ENCODE measurements at places on chromosomes 16 and 17.

DNA sequence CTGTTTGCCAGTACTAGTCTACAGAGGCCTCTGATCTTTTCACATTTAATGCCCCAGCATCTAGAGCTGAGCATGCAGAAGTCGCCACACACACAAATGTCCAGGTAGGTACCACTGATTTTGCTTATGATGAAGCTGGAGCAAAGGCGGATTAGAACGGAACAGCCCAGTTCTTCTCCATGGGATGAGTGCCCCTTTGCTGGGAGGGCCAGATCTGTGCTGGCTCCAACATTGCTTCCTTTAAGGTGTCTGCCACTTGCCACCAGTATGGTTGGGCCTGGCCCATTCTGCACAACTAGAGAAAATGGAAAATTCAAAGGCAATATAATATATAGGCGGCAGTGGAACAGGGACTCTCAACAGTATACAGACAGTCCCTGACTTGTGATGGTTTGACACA is 2.2 kb upstream of the MNT start:
- DNase-seq = no peak

- DNase-seq = peak; percentile 80
Observed at GRCh38 chr16:81366316-81366932, 51.7 kb downstream of the GAN start.

- DNase-seq = no peak
Observed at GRCh38 chr17:73189417-73190099, 3.3 kb upstream of the COG1 start.

- no peak for DNase-seq
Observed at GRCh38 chr17:76927982-76928381, 59.8 kb downstream of the MGAT5B start.

DNA sequence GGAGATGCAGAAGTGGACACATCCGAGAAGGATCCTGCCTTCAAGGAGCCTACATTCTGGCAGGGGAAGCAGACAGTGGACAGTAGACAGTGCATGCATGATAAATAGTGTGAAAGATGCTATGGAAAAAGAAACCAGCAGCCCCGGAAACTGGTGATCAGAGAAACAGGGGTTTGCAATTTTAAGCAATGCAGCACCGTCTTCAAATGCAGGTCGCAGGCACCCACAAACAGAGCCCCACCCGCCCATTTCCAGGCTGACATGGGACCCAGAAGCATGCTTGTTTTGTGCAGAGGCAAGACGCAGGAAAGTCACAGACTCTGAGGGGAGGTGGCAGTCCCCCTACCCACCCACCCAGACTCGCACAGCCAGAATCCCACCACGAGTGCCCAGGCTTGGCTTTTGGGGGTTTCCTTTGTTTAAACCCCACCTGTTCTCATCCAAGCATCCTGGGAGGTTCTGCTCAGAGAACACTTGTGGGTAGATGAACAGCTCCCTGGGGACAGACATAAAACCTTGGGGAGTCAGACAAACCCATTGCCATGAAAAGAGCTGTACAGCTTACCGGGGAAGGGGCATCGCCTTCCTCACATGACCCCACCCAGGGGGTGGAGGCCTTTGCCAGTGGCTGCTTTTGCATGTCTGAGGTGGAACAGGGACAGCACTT is 114.3 kb downstream of the MGAT5B start:
- DNase-seq = no peak

- no peak for DNase-seq
Observed at GRCh38 chr16:9797306-9797705, 384.9 kb downstream of the GRIN2A start.

DNA sequence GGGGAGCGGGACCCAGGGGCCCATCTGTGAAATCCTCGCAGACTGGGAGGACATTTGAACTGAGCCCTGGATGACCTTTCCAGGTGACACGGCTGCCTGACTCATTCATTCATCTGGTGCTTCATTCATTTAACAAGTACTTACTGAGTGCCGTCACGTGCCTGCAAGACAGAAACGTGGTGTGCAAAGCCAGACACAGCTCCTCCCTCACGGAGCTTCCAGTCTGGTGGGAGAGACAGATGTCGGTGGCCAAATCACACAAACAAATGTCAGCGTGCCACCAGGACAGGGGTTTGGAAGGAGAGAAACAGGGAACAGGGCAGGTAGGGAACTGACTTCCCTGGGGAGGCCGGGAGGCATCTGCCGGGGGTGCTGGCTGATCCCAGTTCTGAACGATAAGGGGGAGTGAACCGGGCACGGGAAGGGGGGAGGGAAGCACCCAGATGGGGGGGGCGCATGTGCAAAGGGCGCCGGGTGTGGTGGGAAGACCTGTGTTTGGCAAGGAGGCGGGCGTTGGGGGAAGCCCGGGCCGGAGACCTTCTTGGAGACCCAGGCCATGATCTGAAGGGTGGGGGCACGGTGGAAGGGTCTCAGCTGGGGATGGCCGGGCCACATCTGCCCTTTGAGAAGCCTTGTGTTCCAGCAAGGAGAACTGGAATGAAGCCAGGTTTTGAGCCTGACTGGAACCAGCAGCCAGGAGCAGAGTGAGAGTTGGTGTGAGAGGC is 93.6 kb upstream of the CIBAR2 start:
- peak; percentile 77 for DNase-seq

DNA sequence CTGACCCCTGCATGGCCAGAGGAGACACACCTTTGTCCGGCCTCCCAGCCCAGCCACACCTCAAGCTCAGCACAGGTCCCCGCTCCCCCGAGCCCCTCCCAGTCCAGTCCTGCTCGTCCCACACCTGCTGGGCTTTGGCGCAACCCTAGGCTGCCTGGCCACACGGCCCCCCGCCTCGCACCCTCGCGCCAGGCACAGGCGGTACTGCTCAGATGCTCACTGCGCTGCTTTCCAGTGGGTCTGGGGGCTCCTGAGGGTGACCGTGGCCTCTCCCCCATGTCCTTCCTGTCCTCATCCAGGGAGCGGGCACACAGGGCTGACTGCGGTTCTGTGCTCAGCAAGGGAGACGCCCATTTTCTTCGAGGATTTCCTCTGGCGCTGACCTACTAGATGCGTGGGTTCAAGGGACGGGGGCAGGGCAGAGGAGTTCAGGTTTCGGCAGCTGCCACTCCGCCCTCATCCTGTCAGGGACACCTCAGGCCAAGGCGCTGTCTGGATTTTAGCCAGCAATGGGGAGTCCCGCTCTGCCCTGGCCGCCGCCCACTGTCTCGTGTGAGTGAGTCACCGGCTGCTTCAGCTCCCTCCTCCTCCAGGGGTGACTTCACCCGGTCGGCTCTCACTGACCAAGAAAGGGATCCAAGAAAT is 118.0 kb upstream of the ZNF469 start:
- peak; percentile 75 for DNase-seq

GRCh38 chr17:16486373-16487250 is 5.4 kb downstream of the LRRC75A start:
- DNase-seq = peak; percentile 64

- peak; percentile 76 for DNase-seq
Observed at GRCh38 chr17:29617125-29617480, 5.6 kb downstream of the CORO6 start.

DNA sequence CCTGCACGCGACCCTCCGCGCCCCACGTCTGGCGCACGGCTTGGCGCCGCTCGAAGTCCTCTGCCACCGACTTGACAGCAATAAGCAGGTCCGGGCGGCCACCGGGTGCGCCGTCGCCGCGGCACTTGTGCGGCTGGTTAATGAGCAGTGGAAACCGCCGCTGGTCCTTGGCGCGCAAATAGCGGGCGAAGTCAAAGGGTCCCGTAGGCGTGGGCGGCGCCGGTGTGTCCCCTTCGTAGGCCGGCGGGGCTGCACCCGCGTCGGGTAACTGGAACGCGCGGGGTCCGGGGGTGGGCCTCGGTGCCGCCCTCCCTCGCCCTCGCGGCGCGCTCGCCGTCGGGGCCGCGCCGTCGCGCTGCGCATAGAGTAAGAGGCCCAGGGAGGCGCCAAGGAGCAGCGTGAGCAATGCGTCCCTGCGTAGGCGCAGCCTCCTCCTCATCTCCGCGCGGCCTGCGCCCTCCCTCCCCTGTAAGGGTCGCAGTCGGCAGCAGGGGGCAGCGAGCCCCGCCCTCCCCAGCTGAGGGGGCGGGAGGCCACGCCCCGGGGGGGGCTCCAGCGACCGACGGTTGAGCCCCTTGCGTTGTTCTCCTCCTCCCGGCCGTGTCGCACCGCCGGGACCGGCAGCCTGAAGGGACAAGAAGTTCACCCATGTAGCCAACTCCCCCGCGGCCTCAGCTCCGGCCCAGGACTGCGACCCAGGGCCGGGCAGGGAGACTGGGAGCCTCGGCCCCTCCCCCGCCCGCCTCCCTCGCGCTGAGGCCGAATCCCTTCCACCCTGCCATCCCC is 558 bp downstream of the B3GNT9 start:
- DNase-seq = peak; percentile 94

- DNase-seq = no peak
Observed at GRCh38 chr17:11618861-11619566, 20.7 kb downstream of the DNAH9 start.

DNA sequence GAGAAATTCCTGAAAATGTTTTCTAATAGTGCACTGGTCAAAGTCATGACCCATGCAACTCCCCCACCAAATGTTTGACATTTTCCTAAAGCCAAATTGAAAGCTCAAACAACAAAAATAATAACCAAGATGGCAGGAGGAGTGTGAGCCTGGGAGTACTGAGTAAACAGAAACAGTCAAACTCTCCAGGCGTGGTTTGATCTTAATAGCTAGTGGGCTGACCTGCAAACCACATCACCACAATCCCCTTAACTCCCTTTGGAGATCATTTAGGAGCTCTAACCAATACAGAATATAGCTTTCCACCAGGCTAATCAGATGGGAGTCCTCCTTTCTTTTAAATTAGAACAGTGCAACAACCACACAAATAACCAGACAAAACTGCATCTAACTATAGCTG is 19.2 kb upstream of the MEIOC start:
- no peak for DNase-seq

- no peak for DNase-seq
Observed at GRCh38 chr16:21116148-21116693, 34.4 kb downstream of the DNAH3 start.

DNA sequence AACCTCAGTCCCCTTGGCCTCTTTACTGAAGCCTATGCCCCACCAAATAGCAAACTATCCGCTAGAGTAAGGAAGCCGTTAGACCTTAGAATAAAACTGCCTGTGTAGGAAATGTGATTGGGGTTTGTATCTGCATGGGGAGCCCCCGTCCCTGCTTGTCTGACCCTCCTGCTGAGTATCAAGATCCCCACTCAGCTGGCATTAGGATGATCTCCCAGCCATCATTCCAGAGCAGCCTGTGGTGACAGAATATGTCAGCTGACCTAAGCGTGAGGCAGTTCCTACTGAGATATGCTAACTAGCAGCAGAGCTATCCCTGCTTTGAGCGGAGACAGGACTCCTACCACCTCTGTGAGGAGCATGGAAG is 645 bp upstream of the GFOD2 start:
- DNase-seq = peak; percentile 54

- DNase-seq = no peak
Observed at GRCh38 chr17:81210868-81211267, 11.9 kb downstream of the CEP131 start.

DNA sequence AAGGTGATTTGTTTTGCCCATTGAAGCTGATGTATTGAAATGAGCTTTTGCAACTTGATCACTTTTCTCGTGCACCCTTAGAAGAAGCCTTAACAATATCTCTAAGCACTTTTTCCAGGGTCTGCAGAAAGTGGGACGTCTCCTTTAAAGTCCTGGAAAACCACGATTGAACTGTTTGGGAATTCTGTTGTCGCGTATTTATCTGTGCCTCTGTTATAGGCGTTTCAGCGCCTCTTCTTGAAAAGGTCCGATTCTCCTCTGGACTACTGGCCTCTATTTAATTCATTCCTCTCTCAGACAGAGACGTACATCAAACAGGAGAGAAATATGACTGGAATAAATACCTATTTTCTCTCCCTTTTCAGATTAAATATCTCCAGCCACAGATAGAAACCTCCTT is 262.4 kb upstream of the PSMD7 start:
- no peak for DNase-seq

- peak; percentile 45 for DNase-seq
Observed at GRCh38 chr17:951325-952132, 28.0 kb downstream of the NXN start.

- DNase-seq = no peak
Observed at GRCh38 chr16:24851700-24852099, 5.9 kb downstream of the SLC5A11 start.

DNA sequence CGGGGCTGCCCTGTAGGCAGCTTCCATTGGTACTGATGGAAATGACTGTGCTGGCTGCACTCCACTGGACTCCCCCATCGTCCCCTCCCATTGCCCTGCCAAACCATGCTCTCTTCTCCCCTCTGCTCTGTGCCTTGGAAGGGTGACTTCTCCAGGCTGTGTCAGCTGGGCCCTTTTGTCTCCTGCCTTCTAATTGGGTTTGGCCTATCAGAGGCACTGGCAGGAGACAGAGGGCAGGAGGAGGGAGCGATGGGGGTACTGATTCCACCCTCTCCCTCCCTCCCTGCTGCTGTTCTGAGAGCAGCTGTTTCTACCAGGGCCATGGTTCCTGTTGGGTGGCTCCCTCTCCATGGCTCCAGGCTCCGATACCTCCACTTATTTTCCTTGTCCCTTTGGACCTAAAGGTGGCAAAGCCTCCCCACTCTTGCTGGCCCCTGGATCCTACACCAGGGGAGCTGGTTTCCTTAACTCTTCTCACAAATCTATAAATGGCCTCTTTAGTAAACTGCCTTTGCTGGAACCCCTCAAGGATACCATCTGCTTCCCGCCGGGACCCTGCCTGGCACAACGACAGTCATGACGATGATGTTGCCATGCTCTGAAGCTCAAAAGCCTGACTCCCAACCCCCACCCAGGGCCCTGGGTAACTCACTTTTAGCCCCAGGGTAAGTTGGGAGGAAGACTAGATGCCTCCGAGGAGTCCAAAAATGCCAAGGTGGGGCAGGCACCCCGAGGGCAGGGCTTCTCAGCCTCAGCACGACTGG is 123.8 kb upstream of the RPL38 start:
- DNase-seq = peak; percentile 5

- no peak for DNase-seq
Observed at GRCh38 chr16:83721676-83722075, 86.1 kb upstream of the HSBP1 start.

- DNase-seq = no peak
Observed at GRCh38 chr17:61662741-61663140, 71.7 kb upstream of the NACA2 start.

GRCh38 chr17:47816947-47817346 is 4.6 kb downstream of the OSBPL7 start:
- DNase-seq = no peak

GRCh38 chr16:64304396-64304795 is 817.5 kb downstream of the CDH11 start:
- peak; percentile 13 for DNase-seq

DNA sequence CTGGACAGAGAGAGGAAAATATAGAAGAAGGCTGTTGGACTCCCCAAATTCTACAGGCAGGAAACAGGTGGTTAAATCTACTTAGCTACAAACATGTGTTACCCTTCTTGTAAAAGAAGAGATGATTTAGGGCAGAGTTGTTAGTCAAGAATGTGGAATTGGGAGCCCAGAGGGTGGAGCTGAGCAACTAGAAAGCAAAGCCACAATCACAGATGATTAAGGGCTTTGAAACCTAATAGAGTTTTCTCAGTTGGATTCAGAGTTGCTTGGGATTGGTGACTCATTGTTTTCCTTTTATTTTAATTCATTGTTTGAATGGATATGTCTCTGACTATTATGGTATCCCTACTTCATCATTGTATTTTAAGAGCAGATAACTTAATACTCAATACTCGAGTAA is 6.2 kb downstream of the ACSM5 start:
- DNase-seq = no peak

Measured in lung (tissue), 17 donors.